ENCODE measurements at places on chromosomes 12 and 14.
A peak's percentile ranks its signal among the peaks of the same experiment; 100 is the strongest.

GRCh38 chr12:12916135-12916944, 25.0 kb downstream of the GPRC5A start:
- peak; percentile 84 for DNase-seq

DNA sequence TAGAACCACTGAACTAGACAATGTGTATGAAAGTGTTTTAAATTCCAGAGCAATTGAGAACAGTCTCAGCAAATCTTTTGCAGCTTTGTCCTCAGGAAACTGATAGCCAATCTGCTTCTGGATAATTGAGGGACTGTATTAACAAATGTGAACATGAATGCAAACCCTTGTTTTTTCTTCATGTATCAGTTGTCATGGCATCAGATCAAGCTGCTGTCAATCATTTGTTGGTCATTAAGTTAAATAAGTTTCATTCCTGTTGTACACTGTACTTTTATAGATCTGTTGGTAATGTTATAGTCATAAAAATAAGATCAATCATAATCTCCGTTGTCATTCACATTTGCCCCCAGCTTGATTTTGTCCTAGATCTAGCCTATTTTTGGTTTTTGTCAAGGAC, 65.5 kb upstream of the RFX4 start:
- DNase-seq = no peak

- no peak for DNase-seq
Measured at GRCh38 chr14:104549536-104550339, 29.8 kb upstream of the C14orf180 start.

DNA sequence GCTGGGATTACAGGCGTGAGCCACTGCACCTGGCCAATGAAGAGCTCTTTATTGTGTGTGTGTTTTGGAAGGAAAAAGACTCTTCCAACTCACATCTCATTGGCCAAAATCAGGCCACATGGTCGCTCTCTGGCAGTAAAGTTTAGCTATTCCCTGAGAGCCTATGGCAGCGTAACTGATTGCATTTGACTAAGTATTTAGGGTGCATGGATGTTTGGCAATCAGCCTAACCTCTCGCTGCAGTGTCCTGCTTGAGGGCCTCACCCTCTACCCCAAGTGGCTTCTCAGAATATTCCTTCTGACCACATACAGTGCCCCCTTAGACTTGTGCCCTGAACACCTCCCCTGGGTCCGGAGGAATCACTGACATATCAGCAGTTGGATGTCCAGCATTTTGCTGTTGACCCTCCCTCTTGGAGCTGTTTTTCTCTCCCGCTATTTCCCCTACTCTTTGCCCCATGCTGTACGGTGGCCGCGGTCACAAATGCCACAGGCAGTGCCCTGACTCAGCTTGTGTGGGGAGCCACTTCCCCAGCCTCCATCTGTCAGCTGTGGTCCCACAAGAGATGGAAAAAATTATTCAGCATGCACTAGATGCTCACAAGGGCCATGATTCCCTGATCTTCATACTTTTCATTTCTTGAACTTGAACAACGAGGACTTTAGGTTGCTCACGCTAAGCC, 9.5 kb downstream of the PHETA1 start:
- DNase-seq = no peak

DNA sequence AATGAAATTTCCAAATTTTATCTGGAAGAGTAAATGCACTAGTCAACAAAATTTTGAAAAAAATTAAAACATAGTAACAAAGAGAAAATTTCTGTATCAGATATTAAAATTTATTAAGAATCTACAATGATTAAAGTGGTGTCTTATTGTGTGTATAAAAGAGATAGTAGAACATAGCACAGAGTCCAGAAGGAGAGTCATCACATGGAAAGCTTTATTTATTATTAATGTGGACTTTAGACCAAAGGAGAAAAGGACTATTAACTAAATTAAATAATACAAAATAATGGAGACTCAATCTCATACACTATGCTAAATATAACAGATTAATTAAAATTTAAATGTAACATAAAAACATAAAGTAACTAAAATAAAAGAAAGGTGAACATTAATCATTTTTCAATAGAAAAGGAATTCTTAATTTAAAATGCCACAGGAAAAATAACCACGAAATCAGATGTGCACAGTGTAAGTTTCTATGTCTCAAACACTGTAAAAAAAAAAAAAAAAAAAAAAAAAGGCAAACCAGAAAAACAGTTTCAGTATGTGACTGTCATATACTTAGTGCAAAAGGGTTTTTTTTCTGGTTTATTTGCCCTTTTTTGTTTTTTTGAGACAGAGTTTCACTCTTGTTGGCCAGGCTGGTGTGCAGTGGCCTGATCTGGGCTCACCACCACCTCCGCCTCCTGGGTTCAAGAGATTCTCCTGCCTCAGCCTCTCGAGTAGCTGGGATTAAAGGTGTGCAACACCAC, 95.4 kb downstream of the MYF5 start:
- DNase-seq = no peak

DNA sequence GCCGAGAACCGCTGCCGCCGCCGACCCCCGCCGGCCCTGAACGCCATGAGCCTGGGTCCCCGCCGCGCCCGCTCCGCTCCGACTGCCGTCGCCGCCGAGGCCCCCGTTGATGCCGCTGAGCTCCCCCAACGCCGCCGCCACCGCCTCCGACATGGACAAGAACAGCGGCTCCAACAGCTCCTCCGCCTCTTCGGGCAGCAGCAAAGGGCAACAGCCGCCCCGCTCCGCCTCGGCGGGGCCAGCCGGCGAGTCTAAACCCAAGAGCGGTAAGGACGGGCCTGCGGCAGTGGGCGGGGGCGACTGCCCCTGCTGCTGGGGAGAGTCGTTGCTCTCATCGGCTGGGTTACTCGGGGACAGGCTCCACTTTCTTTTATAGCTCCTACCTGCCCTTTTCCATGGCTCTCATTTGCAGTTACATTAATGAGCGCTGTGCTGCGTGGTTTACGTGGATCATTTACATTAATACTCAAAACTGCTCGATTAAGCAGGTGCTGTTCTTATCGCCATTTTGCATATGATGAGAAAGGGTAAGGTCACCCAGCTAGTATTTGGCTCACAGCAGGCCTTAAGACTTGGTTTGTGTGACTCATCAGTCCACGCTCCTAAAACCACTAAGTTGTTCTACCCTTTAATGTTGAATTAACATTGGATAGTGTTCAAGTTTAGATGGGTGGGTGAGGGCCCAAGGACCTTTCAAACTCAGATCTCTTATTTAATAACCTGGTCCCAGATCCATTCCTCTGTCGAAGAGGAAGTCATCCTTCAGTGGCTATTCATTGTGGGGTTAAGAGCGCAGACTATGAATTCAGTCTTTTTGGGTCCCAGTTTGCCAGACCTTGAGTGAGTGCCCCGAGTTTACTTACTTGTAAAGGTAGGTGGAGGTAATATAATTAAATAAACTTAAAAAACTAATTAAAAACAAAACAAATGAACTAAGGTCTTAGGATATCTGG, 823 bp downstream of the RNF10 start:
- DNase-seq = no peak

DNA sequence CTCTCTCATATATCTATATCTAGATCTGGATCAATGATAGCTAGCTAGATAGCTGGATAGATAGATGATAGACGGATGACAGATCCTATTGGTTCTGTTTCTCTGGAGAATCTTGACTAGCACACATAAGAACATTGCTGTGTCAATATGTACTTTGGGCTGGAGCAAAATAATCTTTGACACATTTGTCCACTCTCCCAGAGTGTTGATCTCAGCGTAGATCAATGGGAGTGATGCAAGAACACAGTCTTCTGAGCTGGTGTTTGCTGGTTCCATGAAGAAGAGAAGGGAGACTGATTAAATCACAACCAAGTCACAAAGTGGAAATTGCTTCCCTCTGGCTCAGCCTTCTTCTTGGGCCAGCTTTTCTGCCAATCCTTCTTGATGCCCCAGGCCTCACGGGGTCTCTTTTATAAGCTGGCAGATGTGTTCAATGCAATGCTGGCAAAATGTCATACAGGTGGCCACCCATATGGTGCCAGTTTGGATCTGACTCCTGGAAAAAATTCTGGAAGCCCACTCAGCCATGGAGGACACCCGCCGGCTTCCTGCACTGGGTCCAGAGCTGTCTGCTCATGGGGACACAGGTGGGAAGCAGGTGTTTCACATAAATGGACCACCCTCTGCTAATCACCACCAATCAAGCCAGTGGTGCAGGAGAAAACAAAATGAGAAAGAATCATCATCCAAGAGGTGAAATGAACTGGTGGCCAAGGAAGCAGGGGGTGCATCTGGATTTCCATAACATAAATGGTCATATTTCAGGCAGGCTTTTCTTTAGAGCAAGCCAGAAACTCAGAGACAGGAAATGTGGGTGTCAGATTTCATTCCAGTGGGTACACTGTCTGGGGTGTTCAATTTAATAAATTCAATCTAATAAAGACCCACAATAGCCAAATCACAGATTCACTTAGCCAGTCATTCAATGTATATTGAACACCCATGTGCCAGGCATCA, 310.3 kb downstream of the DPF3 start:
- DNase-seq = no peak

DNA sequence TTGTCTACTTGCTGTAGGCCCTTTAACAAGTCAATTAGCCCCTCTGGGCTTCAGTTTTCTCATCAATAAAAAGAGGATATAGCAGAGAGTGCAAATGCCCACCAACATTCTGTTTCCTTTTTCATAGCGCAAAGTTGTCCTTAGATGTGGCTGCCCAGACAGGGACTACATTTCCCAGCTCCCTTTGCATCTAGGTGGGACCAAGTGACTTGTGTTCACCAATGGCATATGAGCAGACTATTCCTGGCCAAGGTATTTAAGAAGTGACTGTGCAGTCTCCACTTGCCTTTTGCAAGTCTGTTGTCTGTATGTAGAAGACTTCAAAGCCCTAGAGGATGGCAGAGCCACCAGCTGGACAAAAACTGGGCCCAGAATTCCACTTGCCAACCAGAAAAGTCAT, 59.7 kb downstream of the DAO start:
- DNase-seq = no peak

DNA sequence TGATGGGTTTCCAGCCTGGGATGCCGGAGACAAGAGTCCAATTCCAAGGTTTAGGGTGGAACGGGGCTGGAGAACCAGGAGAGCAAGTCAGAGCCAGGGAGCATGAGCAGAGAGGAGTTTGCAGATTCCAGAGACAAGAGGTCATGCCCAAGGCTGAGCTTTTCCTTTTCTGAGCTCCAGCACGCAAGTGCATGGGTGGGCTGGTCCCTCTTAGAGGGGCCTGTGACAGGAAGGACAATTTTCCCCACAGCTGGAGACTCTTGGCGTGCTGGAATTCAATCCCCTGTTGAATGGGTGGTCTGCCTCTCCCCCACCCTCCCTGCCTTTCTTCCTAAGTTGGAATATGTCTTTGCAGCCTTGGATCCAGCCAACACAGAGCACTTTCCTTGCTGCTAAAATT, 431.9 kb downstream of the BCL11B start:
- DNase-seq = no peak

DNA sequence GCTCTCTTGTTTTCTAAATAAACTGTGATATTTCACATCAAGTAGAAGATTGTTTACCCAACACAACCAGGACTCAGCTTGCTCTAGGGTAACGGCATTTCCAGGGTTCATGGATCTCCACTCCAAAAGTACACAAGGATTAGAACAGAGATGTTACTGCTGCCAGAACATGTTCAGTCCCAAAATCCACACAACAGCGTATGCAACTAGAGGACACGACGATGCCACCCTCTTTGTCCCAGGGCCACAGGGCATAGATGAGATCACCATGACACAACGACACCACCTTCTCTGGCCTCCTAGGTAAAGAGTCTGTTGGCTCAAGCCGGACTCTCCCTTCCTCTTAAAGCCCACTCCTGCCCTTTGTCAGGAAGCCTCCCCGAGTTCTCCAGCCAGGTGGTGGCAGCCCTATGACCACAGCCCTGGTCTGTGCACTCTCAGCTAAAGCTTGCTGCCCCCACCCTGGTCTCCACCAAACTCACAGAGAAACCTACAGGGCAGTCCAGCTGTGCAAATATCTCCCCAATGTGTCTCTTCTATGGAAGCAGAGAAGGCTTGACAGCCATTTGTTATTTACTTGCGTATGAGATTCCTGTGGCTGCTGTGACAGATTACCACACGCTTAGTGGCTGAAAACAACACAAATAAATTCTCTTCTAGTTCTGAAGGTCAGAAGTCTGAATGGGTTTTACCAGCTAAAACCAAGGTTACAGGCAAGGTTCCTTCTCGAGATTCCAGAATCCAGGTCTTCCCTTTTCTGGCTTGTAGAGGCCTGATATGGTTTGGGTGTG, 10.3 kb downstream of the CLMN start:
- no peak for DNase-seq

DNA sequence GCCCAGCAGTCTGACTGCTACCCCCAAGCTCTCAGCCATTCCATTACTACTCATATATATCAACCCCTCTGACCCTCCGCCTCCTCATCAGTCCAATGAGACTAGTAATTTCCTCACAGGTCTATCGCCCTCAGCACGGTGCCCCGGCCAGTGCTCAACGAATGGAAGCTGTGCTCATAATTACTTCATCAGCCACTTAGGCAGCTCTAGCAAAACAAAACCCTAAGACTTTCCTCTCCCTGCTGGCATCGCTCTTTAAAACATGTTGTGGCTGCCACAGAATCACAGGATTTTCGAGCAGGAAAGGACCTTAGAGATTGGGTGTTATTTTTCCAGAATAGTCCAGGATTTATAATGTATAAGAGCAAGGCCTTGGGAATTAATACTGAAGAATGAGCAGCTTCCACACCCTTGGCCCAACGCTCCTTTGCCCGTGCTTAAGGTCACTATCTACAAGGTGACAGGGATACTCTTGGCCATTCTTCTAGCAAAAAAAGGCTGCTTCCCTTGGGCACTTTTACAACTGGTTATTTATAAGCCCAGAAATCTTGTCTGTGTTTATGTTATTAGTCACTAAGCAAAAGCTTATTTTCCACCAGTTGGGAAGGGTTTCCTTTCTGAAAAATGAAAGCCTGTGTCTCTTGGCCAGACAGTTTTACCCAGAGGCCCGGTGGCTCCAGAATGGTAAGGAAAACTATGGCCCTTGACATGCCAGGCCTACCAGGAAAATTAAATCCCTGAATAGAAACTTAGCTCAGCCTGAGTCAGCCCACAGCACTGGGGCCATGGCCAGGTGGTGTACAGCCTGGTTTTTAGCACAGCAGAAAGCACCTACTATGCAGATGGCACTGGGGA, 47.9 kb downstream of the NUAK1 start:
- DNase-seq = no peak

DNA sequence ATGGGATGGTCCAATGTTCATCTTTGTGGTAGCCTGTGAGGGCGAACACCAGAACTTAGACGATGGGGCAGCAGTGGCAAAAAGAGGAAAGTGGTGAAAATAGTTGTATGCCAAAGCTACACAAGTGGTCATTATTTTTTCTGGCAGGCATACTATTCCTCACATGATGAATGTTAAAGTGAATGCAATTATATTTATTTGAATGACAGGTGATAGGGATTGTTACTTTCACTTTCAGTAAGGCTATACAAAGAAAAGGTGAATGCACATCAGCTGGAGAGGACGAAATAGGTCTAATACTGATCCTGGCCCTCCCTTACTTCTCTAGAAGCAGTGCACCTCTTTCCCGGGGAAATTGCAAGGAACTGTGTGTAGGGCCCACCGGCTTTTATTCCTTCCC, 470.1 kb downstream of the TMTC2 start:
- DNase-seq = no peak

- DNase-seq = no peak
Measured at GRCh38 chr14:51597261-51598001, 54.3 kb upstream of the FRMD6 start.

- no peak for DNase-seq
Measured at GRCh38 chr14:64190974-64191502, 103.1 kb downstream of the ESR2 start.
